ENCODE measurements at places on chromosomes 6 and 20.

GRCh38 chr20:49345524-49345923, 67.7 kb upstream of the ZNFX1 start:
- peak; percentile 92 for DNase-seq

DNA sequence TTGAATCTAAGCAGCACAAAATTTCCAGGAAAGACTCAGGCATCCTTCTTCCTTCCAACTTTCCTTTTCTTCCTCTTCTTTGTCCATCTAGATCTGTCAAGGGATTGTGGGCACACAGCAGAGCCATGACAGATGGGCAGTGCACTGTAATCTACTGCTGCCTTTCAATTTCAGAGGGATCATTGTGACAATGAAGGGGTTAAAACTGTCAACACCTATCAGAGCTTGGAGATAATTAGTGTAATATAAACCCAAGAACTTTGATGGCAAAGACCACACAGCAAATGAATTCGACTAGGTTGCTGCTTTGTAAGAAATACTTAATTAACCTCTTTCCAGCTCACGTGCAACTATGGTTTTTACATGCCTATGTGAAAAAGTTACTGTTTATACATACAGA, 55.0 kb downstream of the SAMD5 start:
- no peak for DNase-seq

- peak; percentile 36 for DNase-seq
These were observed at the start of gene PDE10A for GRCh38 chr6:165662749-165663376. Gene PDE10A, minus strand, starts transcription at chr6:165663241. Its CDS starts 430 bp downstream, at chr6:165662811.

DNA sequence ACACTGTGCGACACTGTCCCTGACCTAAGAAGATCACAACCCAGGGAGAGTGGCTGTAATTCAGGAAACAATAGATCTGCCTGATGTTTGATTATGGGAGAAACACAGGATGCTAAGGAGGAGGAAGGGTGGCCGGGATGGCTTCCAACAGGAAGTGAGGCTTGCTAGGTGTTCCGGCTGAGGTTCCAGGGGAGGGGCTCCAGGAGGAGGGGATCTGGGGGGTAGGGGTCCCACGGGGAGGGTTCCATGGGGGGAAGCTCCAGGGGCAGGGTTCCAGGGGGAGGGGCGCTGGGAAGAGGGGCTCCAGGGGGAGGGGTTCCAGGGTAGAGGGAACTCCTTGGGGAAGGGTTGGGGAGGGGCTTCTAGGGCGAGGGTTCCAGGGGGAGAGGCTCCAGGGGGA, 48.6 kb downstream of the DAAM2 start:
- no peak for DNase-seq

Measured in fibroblast of skin of back (primary cell).